Kasumi-1 (cell line): ENCODE measurements at places on chromosomes 1 and 21.

DNA sequence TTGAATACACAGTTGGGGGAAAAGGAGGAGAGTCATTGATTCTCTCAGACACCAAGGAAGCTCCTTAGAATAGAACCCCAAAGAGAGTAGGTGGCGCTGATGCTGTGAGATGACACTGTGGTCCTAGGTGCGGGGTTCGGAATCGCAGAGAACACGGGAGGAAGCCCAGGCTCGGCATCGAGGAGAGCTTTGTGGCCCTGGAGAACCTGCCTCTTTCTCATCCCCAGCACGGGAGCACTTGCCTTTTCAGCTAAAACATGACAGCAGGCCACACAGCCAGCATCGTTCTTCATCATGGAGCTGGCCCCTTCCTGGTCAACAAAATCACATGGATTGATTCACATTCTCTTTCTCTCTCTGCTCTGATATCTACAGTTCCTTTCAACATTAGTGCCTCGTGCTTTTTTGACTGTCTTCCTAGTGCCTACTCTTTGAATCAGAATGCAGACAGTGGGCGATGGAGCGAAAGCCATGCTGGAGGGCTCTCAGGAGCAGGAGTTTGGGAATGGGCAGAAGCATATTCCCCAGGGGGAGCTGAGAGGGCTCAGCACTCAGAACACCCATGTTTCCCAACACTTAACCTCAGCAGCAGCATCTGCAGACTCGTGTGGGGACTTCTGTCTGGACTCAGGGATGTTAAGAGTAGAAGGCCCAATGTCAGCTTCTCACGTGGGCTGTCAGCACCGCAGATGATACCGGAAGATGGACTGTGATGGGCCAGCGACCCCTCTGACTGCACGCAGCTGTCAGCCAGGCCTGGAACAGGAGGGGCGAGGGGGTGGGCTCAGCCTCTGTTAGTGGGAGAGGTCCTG is 539.4 kb downstream of the KIF26B start:
- no peak for DNase-seq

- DNase-seq, result no peak
These were observed 811.4 kb downstream of the USP25 start for GRCh38 chr21:16540966-16541727.

GRCh38 chr1:233597489-233597901 is 16.4 kb upstream of the KCNK1 start:
- no peak for DNase-seq

- DNase-seq, result peak; percentile 30
These were observed 16.4 kb upstream of the MTF1 start for GRCh38 chr1:37875833-37876232.

- no peak for DNase-seq
These were observed 34.3 kb upstream of the CITED4 start for GRCh38 chr1:40896482-40896881.

- DNase-seq, result no peak
These were observed 22.1 kb upstream of the EFNA1 start for GRCh38 chr1:155105604-155106011.

DNA sequence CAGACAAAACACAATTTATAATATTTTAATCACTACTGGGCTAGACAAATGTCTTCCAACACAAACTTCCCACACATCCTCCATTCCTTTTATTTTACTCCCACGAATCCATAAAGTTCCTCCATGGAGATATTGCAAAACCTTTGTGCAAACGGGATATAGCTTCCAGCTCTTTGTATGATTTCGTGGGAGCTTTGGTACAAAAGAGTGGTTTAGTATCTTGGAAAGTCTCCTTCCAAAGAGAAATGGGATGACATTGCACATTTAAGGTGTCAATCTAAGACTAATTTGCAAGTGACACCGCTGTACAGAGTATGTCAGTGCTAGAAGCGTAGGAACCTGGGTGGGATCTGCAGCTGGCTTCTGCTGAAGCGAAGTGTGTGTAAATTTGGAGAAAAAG is 455.2 kb upstream of the RUNX1 start:
- DNase-seq, result no peak

GRCh38 chr1:12620488-12620865 is 2.5 kb upstream of the DHRS3 start:
- DNase-seq, result peak; percentile 45

- no peak for DNase-seq
These were observed 98.5 kb downstream of the CDC42BPA start for GRCh38 chr1:227219715-227220292.

DNA sequence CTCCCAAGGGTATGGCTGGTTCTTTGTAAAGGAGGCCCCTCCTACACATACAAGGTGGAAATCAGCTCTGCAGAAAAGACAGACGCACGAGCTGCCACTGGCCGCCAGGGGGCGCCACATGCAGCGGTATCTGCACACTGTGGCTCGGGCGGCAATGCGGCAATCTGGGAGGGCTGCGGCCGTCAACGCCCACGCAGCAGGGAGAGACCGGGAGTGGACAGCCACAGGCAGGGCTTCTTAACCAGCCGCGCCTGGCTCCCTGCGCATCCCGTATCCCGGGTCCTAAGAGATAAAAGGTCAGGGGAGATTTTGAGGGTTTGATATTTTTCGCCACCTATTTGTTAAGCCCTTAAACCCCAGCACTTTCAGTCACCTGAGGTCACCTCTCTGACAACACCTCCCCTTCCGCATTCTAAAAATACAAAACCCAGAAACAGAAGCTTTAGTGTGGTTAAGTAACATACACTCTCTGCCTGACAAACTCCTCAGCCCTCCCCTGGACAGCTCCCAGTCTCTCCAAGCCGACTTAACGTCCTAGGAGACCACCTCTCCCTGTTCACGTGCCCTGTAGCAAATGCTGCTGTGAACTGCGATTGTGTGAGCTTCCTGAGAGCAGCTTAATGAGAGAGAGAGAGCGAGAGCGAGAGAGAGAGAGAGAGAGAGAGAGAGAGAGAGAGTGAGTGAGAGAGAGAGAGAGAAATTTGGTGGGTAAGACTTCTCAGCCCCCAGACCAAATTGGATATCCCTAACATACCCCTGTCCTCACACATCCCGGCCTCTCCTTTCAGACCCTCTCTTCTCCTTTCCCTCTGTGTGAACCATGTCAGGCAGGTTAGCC is 13.5 kb upstream of the KCNA2 start:
- peak; percentile 67 for DNase-seq
